Right renal cortex interstitium (tissue), 3 donors: ENCODE measurements at places on chromosomes 13 and 19.

GRCh38 chr13:113109151-113110047 is 3.8 kb downstream of the F7 start:
- no peak for DNase-seq

GRCh38 chr19:16594131-16594586 is 21.9 kb upstream of the SLC35E1 start:
- DNase-seq = no peak

DNA sequence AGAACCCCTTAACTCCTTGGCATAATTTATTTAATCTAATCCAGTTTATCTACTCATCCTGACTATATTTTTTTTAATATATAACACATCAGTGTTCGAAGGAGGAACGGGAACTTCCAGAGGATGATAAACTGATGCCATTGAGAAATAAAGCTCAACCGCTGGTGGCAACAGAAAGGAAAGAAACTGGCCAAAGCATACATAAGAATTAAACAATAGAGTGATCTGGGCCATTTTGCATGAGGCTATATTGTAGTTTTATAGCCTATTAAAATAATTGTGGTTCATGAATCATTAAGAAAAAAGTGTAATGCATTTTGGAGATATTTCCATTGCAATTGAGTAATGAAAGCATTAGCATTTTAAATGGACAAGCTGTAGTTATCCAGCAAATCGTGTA is 94.2 kb downstream of the FRY start:
- no peak for DNase-seq

GRCh38 chr13:51636349-51636890 is 52.2 kb downstream of the WDFY2 start:
- no peak for DNase-seq

DNA sequence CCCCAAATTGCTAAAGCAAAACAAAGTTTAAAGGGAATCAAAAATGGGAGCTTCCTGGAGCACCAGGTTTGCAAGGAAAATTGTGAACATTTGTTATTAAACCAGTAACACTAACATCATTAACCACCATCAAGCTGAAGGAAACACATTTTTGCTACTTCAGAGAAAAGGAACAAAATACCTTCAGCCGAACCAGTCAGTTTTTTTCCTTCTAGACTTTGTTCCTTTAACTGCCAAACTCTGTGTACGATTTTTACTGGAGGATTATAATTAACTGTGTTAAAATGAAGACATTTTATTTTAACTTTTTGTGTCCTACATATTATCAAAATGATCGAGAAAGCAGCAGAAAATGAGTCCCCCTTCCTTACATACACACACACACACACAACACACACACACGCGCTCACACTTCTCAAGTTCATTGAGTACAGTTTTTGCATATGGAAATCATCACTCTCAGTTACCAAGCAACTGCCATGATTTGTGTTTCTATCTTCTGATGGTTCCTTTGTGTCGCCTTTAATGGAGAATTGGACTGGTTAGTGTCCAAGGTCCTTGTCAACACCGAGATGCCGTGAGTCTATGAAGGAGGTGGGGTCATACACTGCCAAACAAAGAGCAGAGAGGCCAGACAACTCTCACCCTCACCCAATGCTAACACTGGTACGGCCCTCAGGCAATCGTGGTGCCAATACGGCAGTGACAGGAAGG is 9.8 kb upstream of the SERP2 start:
- no peak for DNase-seq

DNA sequence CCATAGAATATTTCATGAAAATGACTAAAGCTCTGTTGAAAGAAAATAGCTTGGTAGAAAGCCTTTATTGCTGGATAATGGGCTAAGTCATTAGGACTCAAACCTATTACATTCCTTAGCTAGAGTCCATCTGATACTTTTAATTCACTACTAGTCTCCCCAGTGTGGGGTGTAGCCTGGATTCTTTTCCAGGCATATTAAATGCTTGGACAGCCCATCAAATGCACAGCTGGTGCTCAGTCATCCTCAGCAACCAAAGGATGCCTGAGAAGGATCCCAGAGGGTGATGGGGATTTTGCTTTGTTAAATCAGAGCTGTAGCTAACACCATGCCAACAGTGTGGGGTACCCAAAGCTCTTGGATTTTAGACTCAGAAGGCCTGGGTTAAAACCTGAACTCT is 153.5 kb downstream of the DLEU7 start:
- no peak for DNase-seq

- no peak for DNase-seq
These were observed 2.9 kb upstream of the NTF4 start for GRCh38 chr19:49067554-49067953.

DNA sequence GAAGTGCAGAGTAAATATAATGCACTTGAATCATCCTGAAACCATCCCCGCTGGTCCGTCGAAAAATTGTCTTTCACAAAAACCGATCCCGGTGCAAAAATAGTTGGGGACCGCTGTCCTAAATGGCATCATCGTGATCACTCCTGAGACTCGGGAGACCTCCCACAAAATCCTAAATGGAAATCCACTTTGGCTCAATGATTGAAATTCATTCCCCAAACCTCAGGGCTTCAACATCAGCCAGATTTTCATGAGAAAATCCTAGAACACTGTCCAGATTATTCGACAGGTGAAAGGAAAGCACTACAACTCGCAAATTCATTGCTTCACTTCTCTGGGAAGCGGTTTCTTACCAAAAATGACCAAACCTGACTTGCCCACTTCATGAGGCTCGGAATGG is 335.3 kb upstream of the ZNF507 start:
- DNase-seq = no peak

GRCh38 chr13:106514928-106515634 is 20.4 kb downstream of the EFNB2 start:
- no peak for DNase-seq

DNA sequence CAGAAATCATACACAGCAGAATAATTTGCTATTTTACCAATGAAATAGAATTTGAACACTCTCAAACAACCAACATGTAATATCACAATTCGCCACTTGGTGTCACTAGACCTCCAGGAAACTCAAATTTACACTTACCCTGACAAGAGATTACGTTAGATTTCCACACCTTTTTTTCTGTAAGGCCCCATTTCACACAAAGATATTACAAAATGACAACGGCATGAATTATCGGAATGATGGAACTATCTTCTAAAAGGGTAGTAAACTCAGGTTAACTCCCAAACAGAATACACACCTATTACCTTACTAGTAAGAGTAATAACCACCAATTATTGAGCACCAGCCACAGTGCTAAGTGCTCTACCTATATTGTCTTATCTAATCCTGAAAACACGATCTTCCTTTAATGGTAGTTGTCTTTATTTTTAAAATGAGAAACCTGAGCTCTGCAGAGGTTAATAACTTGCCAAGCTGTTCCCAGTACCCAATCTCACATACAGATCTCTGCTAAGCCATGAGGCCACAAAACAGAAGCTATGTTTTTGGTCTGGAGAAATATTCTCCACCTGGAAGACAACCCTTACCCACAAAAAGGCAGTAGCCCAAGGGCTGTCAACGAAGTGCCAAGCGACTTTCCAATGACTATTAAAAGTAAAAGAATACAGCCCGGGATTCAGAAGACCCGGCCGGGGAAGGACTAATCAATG is 152.4 kb downstream of the DCLK1 start:
- DNase-seq = peak; percentile 47

- DNase-seq = no peak
These were observed 31.4 kb downstream of the CCDC122 start for GRCh38 chr13:43848001-43848649.

- DNase-seq = no peak
These were observed 673 bp downstream of the IFNL4 start for GRCh38 chr19:39247701-39248664.

GRCh38 chr13:26019881-26020870 is 31.6 kb downstream of the SHISA2 start:
- no peak for DNase-seq

DNA sequence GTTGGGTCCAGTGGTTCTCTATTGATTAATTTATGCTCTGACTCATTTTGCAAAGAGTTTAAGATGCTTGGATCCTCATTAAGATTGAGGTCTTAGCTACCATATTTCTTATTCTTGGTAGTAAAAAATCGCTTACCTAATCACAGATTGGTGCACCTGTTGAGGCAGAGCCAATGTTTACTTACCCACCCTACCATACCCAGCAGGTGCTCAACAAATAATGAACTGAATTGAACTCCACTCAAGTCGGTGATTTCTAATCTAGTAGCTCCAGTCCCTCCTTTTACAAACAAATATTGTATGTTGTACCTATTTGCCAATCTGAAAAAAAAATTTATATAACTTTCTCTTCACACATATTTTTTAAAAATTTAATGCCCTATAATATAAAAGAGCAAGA is 361.0 kb downstream of the FGF14 start:
- DNase-seq = no peak

DNA sequence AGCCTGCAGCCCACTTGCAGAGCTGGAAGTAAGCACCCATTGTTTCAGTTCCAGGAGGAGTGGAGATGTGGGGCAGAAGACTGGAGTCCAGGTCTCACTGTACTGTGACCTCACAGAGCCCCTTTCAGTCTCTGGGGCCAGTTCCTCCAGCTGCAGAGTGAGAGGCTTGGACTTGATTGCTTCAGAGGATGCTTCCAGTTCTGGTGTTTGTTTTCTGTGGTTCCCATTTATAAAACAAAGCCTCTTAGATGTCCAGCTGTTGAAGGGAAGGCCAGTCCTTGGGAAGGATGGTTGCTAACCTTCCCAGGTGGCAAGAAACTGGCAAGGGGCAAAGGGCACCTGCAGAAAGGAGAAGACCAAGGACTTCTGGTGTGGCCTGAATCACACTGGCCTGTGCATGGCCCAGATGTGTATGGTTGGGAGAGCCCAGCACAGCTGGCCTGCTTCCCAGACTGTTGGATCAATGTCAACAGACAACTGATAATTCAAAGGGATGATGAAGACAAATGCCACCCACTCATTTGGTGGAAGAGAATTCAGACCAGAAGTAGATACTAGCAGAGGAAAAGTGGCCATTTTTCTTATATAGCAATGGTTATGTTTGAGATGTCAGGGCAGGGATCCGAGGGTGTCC is 218.5 kb downstream of the ZNF536 start:
- DNase-seq = no peak

- no peak for DNase-seq
These were observed 79.0 kb upstream of the ZNF536 start for GRCh38 chr19:30293051-30293785.

DNA sequence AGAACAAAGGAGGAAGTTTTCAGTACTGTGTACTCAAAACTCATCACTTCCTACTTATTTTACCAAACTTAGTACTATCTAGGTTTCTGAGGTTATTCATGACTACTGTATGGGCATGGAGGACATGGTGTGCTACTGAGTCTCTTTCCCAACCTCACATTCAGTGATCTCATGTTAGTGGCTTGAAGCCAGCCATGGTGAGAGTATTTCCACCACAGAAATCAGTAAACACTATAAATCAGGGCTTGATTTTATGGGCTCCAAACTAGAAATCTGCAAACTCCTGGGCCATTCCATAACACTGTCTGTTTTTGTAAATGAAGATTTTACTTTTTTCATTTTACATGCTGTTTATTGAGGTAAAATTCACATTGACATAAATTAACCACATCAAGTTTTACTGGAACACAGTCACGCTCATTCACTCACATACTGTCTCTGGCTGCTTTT is 19.7 kb downstream of the MED26 start:
- DNase-seq = no peak

DNA sequence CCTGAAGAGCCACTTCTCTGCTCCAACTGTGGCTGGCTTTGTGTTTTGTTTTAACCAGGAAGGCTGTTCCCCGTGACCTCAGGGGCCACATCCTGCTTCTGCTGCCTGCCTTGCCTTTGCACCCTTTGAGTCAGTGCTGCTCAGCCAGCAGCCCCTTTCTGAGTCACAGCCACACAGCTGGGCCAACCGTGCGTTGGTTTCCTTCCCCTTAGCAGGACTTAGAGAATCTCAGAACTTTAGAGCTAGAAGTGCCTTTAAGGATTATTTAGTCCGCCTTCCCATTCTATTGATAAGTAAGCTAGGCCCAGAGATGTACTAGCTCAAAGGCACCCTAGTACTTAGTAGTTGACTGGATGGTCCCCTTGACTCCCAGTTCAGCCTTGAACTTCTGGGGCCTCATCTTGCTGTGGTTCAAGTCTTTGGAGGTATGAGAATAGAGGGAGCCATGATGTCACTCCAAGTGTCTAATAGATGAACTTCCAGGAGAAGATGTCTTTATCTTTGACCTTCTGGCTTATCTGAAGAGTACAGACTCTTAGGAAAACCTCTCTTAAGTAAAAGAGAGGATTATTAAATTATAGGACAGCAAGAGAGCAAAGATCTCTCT is 8.0 kb downstream of the RGCC start:
- DNase-seq = no peak

DNA sequence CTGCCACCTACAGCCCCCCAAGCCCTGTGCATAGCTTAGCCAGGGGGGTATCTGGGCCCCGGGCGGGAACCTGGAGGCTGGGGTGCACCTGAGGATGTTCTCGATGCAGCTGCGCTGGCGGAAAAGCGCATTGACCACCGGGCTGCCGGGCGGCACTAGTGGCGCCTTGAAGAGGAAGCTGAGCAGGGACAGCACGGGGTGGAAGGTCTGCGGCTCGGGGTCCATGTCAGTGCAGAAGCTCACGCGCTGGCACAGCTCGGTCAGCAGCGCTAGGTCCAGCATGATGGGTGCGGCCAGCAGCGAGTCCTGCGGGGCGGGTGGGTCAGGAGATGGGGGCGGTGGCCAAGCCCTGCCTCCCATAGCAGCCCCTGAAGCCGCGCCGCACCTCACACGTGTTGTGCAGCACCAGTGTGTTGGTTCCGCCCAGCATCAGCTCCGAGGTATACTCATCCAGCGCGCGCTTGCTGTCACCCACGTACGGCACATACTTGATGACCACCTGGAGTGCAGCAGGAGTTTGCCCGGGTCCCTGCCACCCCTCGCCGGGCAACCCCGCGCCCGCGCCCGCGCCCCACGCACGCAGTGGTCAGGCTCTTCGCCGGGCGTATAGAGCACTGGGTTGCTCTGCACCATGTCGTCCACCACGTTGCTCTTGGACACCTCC is 2.6 kb downstream of the ISYNA1 start:
- DNase-seq = no peak

GRCh38 chr13:46595136-46595884 is 42.3 kb downstream of the LRCH1 start:
- no peak for DNase-seq

DNA sequence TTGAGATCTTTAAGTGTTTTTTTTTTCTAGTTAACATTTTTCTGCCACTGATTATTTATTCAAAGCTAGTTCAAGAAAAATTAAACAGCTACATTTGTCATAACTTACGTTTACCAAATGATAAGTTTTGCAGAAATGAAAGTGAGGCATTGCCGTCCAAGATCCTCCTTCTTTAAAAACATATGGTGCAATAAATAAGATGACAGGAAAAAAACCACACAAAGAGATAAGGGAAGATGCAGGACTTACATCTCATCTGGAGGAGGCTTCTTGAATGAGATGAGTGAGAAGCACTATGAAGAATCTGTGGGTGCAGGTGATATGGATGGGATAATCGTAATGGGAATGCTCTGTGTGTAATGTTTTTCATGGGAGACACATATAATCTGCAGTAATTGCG is 12.4 kb downstream of the TNFSF13B start:
- no peak for DNase-seq

DNA sequence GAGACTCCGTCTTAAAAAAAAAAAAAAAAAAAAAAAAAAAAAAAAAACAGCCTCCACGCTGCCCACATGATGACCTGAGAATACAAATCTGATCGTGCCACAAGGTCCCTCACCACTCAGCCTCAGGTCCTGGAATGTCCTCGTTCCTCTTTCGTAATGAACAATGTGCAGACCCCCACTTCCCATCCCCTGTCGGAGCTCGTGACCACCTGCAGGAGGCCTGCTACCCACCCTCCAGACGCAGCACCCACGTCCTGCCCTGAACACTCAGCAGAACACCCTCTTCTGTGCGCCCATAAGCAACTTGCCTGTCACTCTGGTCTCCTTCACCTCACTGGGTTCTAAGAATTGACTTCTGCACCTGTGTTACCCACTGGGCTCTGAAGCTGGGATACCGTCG is 166.4 kb downstream of the KATNAL1 start:
- DNase-seq = no peak
